ENCODE measurements at places on chromosomes 3 and 15.

DNA sequence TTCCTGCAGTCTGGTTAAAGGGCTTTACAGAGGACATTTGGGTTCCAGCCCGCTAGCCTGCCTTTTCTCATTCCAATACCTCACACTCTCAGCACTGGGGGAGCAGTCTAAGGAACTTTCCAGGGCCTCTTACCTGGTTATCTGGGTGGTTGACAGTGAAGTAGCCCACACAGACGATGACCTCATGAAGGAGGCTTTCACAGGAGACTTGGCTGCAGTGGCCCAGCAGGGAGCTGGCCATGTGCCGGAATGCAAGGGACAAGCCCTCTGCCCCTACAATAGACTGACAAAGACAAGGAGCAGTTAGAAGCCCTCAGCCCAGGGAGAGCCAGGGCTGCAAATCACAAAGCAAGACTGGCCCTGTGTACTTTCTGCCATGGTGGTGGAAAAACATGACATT lies 39.5 kb downstream of the ISL2 start:
- no peak for DNase-seq

DNA sequence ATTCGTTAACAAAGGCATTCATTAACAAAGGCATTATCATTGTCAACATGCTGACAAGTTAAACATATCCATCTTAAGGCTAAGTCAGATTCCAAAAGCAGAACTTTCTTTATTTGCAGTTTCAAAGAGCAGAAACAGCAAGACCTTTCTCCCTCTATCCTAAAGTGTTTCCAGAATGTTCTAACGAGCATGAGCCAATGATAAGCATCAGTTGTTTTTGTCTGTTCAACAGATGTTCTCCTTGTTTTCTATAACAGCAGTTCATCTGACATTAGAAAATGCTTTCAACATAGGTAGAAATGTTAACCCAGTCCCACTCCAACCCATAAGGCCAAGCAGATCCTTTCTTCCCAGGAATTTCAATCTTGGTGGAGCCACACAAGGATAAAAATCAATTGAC lies 77.6 kb upstream of the POMGNT2 start:
- no peak for DNase-seq

DNA sequence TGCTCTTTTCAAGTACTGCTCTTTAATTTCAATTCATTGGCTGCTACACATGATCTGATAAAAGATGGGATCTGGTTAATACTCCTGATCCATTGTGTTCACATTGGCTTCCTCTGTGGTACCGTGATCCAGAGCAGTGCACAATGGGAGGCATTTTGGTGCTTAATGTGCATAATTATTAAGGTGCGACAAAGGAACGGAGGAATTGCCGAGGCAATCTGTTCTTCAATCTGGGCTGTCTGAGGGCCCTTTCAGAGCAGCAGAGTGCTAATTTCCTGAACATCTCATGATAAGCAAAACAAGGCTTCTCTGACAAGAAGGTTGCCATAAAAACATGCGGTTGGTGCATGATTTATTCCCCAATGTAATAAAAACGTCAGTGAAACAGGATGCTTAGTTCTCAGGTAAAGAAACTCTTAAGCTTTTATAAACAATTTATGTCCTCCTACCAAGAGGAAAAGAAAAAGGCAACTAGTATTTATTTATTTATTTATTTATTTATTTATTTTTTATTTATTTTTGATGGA lies 64.0 kb upstream of the EPHA3 start:
- DNase-seq = no peak

- DNase-seq = no peak
These were observed 135.0 kb upstream of the ONECUT1 start for GRCh38 chr15:52925130-52925529.

- DNase-seq = no peak
These were observed 12.0 kb downstream of the CD86 start for GRCh38 chr3:122067214-122067550.

- DNase-seq = no peak
These were observed 24.4 kb downstream of the ADCY5 start for GRCh38 chr3:123424321-123424998.

DNA sequence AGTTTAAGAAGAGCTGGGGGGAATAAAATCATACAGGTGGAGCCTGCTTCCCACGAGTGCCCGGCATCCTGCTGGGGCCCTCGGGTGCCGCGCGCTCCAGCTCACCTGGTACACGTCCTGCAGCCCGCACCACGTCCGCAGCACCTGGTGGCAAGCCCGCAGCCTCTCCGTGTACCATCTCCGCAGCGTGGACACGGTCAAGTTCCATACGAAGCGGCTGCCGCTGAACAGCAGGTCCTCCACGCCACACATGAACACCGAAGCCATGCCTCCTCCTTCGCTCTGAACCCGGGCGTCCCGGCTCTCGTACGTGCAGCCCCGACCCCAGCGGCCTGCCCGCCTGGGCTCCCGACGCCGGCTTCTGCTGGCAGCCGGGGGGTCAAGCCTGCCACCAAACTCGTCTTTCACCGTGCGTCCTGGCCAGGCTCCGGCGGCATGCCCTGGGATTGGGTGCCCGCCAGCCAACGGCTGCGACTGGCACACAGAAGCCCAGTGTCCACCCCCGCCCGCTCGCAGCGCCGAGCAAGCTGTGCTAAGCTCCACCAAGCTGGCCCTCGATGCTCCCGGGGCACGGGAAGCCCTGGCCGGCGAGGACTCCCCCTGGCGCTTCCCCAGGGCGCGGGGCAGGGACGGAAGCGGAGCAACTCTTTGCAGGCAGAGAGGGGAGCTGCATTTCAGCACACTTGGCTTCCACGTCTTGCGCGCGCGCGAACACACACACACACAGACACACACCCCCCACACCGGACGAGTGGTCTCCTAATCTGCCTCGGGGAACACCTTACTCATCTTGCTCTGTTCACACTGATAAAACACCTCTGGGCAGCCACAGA lies at the start of gene FRMD4B:
Gene FRMD4B, minus strand, starts transcription at position 366 of the 833 bp plus-strand sequence. Its CDS starts 99 bp downstream, at position 267.
- no peak for DNase-seq

- DNase-seq = no peak
These were observed 30.0 kb downstream of the KLHL25 start for GRCh38 chr15:85764649-85765277.

DNA sequence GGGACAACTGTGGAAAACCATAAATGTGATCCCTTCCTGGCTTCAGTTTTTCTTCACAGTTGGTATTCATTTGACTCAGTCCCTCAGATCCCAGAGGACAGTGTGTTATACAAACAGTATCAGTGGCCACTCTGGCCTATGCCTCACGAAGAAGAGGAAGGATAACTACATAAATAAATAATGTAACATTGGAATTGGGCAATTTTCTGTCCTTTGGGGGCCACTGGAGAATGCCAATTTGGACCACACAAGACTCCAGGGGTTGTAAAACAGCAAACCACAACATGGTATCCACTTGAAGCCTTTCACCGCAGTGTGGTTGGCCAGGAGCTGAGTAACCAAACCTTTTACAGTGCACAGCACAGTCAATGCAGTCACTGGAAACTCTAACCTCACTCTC lies 1077.0 kb downstream of the ROBO2 start:
- DNase-seq = no peak

- DNase-seq = no peak
These were observed 110.0 kb downstream of the TJP1 start for GRCh38 chr15:29712149-29712885.

- DNase-seq = no peak
These were observed 15.1 kb downstream of the ACVR2B start for GRCh38 chr3:38468765-38469164.

GRCh38 chr3:64000453-64001055 lies 22.7 kb downstream of the PSMD6 start:
- DNase-seq = no peak

DNA sequence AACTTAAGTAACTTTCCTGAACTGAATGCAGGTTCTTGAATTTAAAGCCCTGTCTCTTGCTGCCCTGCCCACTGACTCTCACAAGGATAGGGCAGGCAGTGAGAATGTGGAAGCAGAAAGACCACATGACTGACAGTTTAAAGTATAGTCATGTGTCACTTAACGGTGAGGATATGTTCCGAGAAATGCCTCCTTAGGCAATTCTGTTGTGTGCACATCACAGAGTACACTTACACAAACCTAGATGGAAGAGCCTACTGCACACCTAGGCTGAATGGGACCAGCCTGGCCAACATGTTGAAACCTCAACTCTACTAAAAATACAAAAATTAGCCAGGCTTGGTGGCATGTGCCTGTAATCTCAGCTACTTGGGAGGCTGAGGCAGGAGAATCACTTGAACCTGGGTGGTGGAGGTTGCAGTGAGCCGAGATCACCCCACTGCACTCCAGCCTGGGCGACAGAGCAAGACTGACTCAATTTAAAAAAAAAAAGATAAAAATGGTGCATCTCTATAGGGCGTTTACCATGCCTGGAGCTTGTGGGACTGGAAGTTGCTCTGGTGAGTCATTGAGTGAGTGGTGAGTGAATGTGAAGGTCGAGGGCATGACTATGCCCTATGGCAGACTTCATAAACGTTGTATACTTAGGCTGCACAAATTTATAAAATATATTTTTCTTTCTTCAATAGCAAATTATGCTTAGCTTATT lies 18.9 kb upstream of the COPG1 start:
- DNase-seq = no peak

DNA sequence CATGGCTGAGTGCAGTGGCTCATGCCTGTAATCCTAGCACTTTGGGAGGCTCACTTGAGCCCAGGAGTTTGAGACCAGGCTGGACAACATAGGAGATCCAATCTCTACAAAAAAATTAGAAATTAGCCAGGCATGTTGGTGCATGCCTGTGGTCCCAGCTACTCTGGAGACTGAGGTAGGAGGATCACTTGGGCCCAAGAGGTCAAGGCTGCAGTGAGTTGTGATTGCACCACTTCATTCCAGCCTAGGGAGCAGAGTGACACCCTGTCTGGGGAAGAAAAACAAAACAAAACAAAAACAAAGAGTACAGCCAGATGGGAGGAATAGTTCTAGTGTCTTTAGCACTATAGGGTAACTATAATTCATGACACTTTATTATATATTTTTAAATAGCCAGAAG lies 26.2 kb upstream of the COMMD4 start:
- no peak for DNase-seq

GRCh38 chr3:187497052-187497451 lies 128.9 kb downstream of the RTP4 start:
- DNase-seq = no peak

GRCh38 chr3:169479314-169479939 lies 184.1 kb downstream of the MECOM start:
- DNase-seq = no peak

GRCh38 chr3:24615177-24615576 lies 120.5 kb upstream of the THRB start:
- no peak for DNase-seq

DNA sequence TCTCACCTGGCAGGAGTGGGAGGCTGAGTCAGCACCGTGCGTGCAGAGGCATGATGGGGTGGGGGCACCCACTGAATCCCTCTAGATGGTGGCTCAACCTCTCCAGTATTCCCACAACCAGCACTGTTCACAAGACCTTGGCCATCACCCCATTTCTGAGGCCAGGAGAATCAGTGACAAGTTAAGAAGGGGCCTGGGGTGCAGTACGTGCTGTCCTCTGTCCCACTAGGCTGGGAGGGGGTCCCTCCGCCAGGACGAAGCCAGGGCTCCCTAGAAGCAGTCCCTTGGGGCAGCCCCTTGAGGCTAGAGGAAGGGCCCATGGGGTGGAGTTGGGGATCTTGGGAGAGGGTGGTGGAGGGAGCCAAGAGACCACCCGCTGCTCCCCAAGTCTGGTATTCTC lies 4.8 kb downstream of the MYL3 start:
- no peak for DNase-seq

GRCh38 chr3:168807448-168807847 lies 711.7 kb upstream of the GOLIM4 start:
- no peak for DNase-seq

DNA sequence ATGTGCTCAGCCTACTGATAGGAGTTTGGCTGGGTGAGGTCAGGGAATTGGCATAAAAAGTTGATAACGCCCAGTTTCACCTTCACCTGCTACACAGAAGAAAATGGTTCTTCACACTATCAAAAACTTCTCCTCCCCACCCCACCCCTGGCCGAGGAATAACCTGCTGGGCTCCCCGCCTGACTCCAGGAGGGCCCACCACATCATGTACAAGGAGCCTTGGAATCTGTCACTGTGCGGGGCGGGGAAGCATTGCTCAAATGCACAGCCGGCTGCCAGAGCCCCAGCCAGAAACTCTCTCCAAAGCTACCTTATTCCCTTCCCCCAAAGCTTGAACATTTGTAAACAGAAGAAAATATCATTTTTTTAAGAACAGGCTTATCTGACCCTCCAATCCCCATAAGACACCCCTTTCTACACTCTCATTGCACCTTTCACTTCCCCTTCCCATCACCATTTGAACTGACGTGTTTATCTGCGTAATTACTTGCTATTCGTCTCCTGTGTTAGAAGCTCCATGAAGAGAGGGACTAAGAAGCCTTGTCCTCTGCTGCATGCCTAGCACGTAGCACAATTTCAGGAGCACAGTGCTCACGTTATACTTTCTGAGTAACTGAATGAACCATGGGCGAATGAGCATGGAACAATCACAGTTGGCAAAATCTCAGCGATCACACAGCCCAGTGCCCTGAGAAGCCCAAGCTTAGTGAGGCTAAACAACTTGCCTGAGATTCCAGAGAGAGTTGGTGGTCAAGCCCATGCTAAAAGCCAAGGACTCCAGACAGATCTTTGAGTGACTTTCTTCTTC lies 82.9 kb downstream of the HES1 start:
- DNase-seq = no peak

- no peak for DNase-seq
These were observed 85.7 kb upstream of the MYZAP start for GRCh38 chr15:57505949-57506391.

DNA sequence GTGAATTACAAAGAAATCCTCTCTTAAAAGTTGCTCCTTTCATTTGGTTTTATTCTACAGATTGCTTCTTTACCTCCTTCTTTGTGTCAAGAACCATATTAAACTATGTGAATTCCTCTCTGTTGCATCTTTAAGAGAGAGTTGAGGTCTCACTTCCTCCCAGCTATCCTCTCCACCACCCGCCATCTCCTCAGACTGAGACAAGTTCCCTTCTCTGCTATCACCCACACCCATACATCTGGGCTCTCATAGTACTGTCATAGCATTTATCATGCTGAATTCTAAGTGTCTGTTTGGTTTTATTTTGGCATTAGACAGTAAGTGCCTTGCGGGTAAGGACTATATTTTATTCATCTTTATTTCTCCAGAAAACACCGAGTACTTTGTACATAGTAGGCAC lies 54.2 kb downstream of the B3GALNT1 start:
- no peak for DNase-seq

DNA sequence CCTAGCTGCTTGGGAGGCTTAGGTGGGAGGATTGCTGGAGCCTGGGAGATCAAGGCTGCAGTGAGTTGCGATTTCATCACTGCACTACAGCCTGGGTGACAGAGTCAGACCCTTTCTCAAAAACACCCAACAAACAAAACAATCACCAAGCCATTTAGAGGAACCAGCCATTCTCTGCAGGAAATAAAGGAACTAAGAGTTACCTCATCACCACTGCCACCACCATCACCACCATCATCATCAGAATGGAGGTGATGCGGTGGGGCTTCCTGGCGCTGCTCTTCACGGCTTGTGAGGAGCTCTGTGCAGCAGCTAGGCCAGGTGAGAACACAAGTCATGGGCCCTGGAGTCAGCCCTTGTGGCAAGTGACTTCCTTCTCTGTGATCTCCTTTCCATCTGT lies 37.7 kb upstream of the KLHL25 start:
- DNase-seq = no peak

GRCh38 chr3:49924683-49925082 lies 4.9 kb downstream of the MON1A start:
- no peak for DNase-seq
